ENCODE measurements at places on chromosomes 16 and 17.
A peak's percentile ranks its signal among the peaks of the same experiment; 100 is the strongest.

GRCh38 chr17:9299695-9300094 is 275.9 kb downstream of the STX8 start:
- DNase-seq: no peak

DNA sequence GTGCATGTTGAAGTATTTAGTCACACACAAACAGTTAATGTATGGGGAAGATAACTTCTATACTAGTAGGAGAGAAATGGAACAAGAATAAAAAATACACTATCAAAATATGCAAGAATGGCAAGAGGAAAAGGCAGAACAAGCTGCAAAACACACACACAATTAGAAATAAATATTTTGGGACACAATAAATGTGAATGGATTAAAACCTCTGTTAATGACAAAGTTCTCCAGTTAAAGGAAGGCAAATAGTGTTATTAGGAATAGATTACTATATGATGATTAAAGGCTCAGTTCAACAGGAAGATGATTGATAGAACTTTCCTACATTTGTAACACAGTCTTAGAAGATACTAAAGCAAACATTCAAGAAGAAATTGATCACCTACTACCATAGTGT is 106.3 kb upstream of the ZNF750 start:
- no peak for DNase-seq

- DNase-seq: no peak
These were observed 12.2 kb downstream of the WNT9B start for GRCh38 chr17:46863383-46864121.

DNA sequence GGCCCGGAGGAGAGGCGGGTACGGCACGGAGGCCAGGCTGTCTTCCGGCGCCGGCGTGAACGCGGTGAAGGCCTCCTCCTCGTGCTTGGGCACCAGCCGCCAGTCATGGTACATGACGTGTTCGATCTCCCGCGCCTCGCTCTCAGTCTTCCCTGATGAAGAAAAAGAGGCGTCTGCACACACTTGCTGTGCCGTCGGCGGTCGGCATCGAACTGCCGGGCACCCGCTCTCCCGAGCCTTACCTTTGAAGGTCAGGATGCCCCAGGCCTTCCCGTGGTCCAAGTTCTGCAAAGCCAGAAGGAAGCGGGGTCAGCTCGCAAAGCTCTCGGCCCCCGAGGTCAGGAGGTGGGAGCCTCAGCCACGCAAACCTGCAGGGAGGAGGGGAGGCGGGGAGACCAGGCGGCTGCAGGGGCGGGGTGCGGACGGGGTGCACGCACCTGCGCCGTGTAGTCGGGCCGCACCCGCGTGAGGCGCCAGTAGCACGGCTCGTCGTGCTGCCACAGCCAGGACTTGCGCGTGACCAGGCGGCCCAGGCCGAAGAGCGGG is at the start of gene EME2:
Gene EME2 (plus strand): TSS at position 449 of the 546 bp plus-strand sequence. CDS start 418 bp downstream, outside the sequence.
- peak; percentile 72 for DNase-seq

- DNase-seq: no peak
These were observed 80.2 kb upstream of the DOC2B start for GRCh38 chr17:261635-262034.

- no peak for DNase-seq
These were observed 44.3 kb upstream of the CRHR1 start for GRCh38 chr17:45739786-45740185.

DNA sequence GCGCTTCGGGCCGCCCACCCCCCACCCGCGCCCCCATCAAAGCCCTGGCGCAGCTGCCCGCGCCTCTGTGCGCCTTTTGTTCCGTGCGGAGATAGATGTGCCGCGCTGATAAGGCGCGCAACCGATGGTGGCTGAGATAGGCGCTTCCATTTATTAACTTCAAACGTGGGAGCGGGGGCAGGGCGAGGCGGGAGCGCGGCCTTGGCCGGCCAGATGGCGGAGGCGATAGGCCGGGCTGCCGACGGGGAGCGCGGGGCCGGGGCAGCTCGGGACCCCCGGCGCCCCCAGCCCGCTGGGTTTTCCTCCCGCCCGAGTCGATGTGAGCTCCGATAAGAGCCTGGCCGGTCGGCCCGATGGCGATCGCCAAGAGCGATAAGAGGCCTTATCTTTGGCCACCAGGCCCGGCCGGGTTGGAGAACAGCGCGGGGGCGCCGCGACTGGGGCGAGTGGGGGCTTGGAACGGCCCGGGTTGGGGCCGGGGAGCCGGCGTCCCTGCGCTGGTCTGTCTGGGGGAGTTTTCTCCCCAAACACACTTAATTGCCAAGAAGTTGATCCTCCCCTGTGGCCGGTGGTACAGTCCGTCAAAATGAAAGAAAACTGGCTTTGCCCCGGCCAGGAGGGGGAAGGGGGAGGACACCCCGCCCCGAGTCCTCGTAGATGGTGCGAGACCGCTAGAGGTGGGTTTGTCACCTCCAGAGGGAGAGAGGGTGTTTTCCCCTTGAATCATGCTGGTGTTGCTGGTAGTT is 2.7 kb downstream of the ZFPM1 start:
- DNase-seq: peak; percentile 96

DNA sequence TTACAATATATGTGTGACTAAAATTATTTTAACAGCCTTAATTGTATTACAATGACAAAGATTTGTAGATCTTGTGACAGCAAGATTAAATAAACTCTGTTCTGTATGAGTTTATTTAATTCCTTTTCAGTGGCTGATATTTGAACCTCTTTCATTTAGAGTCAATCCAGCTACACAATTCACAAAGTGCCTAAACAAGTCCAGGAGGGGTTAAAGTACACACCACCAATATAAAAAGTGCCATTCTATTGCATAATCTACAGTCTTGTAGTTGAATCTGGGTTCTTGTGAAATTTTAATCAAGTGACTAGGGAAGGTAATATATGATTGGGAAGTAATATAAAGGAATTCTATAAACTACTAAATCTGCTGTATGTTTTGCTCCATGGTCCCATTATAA is 3.9 kb upstream of the NFAT5 start:
- DNase-seq: no peak

DNA sequence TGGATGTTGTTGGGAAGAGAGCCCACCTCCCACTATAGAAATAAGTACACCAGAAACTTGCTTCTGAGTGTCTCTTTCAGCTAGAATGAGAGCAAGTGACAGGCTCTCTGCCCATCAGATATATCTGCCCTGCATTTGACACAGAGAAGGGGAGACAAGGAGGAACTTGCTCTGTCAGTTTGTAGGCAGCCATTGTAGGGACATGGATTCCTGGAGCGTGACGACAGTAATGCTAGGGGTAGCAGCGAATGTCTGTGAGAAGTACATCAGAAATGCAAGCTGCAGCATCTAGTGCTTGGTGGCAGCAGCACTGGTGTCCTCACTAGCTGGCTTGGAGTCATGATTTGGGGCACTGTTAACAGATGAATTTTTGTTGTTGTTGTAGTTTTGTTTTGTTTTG is 23.0 kb downstream of the ZNF200 start:
- DNase-seq: no peak
